ENCODE measurements at places on chromosomes 11 and 22.

DNA sequence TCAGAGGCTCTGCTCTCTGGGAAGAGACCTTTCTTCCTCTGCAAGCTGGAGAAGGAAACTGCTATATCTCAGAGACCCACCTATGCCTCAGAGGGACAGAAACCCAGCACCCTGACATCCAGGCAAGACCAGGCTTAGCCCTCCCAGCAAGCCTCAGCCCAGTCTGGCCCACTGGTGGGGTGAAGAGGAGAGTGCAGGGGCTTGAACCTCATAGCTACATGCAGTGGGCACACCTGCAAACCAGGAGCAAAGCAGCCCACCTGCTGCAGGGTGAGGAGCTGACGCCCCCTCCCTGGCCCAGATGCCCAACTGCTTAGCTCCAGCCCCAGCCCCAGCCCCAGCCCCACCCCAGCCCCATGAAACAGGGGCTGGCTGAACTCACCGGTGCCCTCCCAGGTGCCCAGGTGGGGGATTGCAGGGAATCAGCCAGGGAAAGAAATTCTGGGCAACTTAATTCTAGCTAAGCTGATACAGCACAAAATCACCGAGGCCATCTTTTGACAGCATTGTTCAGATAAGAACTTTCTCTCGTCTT, 246.8 kb downstream of the BUD13 start:
- no peak for DNase-seq

- DNase-seq = no peak
Observed at GRCh38 chr22:38177044-38177443, 4.6 kb downstream of the PLA2G6 start.

DNA sequence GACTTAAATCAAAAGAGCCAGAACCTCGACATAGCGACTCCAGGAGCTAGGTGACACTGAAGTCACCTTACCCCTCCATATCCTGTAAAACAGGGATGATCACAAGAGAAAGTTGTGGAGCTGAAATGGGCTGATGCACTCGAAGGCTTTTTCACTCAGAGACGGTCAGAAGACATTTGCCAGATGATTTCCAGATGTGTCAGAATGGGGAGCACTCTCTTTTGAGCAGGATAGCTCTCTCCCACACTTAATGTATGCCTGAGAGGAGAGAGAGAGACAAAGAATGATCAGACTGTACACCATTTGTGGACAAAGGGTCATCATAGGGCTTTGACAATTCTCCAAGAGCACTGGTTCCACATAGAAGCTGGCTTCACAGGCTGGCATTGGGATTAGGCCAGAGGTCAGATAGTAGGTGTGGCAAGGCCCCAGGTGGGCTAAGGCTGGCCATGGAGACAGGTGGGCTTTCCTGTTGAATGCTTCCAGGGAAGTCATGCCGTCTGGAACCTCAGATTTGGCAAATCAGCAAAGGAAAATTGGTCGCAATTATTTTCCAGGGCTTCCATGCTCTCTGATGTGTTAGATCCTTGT, 42.3 kb upstream of the ETS1 start:
- no peak for DNase-seq

GRCh38 chr11:116694815-116695590, 77.8 kb downstream of the BUD13 start:
- no peak for DNase-seq

Data from AG09309 (cell line).